ENCODE measurements at places on chromosomes 1 and 21.
A peak's percentile ranks its signal among the peaks of the same experiment; 100 is the strongest.

- no peak for DNase-seq
Observed at GRCh38 chr1:53902235-53903138, 8.5 kb downstream of the DIO1 start.

DNA sequence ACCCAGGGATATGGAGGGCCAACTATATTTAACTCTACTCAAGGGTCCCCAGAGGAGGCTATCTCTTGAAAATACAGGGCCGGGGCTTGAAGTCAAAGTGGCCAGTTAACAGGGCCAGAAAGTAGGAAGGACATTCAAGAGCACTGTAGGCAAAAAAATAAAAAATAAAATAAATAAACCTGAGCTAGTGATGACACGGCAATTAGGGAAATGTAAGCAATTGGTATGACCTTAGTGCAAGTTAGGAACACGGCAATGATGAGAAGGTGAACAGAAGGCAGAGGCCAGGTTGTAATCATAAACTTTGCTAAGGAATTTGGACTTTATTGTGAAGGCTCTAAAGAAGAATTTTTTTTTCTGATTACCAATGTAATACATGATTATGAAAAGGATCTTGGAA is 3.4 kb upstream of the B3GALNT2 start:
- no peak for DNase-seq

GRCh38 chr1:94522304-94522703 is 19.3 kb downstream of the F3 start:
- peak; percentile 72 for DNase-seq

- no peak for DNase-seq
Observed at GRCh38 chr1:110133436-110133835, 16.9 kb upstream of the SLC6A17 start.

DNA sequence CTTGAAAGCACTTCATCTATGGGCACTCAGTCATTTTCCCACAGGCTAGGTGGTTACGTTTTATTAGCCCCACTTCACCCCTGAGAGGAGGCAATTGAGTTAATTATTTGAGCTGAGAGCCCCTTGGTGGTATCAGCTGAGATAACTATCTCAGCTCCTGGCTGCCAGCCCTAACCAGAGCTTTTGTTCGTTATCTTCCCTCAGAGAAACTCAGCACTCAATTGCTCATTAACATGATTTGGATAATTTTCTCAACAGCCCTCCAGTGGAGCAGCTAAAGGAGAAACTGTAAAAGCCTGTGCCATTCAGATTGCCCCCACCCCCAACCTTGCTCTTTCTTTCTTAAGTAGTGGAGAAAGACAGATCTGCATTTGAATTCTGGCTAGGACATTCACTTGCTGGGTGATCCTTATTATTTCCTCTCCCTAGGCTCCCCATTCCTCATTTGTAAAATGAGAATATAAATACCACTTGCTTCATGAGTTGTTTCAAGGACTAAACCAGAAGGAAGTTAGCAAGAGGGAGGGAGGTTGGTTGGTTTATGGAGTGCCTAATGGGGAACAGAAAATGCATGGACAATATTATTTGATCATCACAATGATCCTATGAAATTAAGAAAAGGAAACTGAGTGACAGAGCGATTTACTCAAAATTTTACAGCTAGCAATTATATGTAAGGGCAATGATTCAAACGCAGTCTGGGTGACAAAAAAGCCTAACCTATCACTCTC is 218.7 kb upstream of the FGGY start:
- DNase-seq, result peak; percentile 63

GRCh38 chr1:206551296-206551985 is 44.1 kb downstream of the RASSF5 start:
- DNase-seq, result no peak

- no peak for DNase-seq
Observed at GRCh38 chr1:54252371-54252936, 52.5 kb downstream of the MRPL37 start.

GRCh38 chr1:233904633-233905415 is at the start of gene SLC35F3:
Gene SLC35F3, plus strand, starts transcription at chr1:233904676.
- DNase-seq, result no peak

GRCh38 chr1:208156741-208157140 is 87.4 kb downstream of the PLXNA2 start:
- no peak for DNase-seq

DNA sequence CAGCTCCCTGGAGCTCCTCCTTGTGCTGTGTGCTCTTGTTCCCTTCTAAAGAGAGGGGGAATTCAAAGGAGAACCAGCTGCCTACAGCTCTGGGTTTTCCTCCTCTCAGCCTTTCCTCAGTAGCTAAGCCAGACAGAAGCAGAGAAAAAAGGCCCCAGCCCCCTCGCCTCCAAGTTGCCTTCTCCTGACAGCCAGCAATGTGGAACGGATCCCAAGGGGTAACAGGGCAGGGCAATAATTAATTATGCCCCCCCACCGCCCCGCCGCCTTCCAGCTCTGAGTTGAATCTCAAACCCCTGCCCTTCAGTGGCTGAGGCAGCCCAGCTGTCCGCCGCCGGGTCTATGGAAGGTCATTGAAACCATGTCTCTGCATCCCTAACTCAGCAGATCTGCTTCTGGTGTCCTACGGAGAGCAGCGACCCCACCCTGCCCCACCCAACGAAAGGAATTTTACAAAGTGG is 69.0 kb upstream of the GOLT1A start:
- no peak for DNase-seq

DNA sequence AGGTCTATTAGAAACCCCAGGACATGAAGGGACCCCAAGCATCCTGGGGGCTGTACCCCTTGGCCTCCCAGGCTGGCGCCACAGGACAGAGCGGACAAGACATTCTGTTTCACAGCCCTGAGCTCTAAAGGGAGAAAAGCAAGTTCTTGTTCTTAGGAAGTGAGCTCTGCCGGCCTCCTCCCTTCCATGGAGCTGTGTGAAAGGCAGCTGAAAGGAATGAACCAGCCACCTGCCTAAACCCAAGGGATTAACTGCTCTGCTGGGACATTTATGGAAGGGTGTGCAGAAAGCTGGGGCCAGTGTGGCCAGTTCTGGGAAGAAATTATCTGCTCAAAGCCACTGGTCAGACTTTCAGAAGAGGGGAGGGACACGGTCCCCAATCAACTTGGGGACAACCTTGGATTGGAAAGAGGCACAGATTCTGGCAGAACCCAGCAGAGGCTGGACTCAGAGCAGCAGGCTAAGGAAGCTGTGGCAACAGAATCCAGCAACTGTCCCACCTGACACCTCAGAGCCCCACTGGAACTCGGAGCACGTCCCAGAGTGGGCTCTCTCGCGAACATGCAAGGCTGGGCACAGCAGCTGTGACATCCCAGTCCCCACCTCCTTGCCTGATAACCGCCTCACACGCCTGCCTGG is 2.1 kb downstream of the KLHL21 start:
- DNase-seq, result no peak

Data from M059J (cell line).